ENCODE measurements at places on chromosomes 5 and 9.
A peak's percentile ranks its signal among the peaks of the same experiment; 100 is the strongest.

DNA sequence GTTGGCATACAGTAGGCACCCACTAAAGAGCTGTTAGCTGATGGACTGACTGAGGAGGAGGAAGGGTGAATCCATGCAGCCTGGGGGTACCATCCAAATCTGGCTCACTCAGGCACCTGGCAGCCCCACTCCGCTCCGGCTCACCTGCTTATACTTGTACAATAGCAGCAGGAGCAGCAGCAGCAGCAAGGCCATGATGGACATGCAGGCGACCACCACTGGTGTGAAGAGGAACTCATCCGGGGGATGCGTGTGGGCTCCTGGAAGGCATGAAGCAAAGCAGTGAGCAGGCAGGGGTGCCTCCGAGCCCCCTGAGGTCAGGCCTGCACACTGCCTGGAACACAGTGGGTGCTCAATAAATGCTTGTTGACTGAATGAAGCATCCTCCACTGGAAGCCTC, 18.3 kb downstream of the CSF1R start:
- DNase-seq: no peak

DNA sequence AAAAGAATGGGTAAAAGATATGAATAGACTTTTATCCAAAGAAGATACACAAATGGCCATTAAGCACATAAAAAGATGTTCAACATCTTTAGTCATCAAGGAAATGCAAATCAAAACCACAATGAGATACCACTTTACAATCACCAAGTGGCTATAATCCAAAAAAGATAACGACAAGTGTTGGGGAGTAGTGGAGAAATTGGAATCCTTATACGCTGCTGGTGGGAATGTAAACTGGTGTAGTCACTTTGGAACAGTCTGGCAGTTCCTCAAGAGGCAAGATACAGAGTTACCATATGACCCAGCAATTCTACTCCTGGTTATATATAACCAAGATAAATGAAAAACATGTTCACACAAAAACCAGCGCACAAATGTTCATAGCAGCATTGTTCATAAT, 234.9 kb downstream of the SPATA31D1 start:
- DNase-seq: no peak

- no peak for DNase-seq
Measured at GRCh38 chr9:37925786-37926736, 22.1 kb upstream of the SLC25A51 start.

DNA sequence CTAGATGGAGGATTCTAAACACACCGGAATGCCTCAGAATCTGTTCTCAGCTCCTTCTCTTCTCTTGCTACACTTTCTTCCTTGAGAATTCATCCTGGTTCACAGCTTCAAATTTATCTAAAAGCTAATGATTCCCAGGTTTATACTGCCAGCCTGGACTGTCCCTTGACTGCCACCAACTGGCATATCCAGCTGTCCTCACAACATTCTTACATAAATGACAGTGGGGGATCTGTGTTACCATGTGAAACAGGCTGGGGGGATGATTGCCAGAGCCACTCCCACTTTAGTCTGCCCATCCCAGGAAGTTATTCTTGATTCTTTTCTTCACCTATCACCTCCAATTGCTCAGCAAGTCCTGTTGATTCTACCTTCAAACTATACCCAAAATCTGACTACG, 27.2 kb upstream of the ZFR start:
- DNase-seq: no peak

- no peak for DNase-seq
Measured at GRCh38 chr9:111106202-111106601, 67.9 kb upstream of the LPAR1 start.

- DNase-seq: no peak
Measured at GRCh38 chr9:5778805-5779204, 54.1 kb downstream of the ERMP1 start.

DNA sequence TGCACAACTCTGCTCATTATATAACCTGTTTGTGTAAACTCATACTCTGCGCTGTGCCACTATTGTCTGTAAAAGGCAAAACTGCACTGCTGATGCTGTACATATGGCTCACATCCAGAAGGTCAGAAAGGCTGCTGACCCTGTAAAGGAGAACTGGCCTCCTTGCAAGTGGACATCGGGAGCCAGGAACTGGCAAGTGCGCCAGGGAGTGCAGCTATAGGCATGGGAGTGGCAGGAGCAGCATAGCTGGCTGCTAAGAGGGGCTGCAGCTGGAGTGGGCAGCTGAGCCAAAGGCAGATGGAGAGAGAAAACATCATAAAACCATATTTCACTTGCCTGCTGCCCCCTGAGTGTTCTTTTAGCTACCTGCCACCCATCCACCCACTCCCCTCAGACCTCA, 2183.4 kb upstream of the ACO1 start:
- no peak for DNase-seq

- DNase-seq: no peak
Measured at GRCh38 chr9:1446671-1447070, 396.5 kb downstream of the DMRT2 start.

GRCh38 chr5:67206929-67207328, 10.3 kb upstream of the CD180 start:
- peak; percentile 57 for DNase-seq

GRCh38 chr9:100597236-100597635, 19.4 kb downstream of the CAVIN4 start:
- DNase-seq: no peak

- DNase-seq: no peak
Measured at GRCh38 chr9:124137009-124137943, 120.5 kb upstream of the NEK6 start.

- no peak for DNase-seq
Measured at GRCh38 chr9:123109540-123110279, 76.2 kb downstream of the GPR21 start.

- DNase-seq: no peak
Measured at GRCh38 chr9:81372628-81373191, 316.6 kb downstream of the TLE1 start.

GRCh38 chr9:13608451-13608850, 329.0 kb upstream of the MPDZ start:
- no peak for DNase-seq

DNA sequence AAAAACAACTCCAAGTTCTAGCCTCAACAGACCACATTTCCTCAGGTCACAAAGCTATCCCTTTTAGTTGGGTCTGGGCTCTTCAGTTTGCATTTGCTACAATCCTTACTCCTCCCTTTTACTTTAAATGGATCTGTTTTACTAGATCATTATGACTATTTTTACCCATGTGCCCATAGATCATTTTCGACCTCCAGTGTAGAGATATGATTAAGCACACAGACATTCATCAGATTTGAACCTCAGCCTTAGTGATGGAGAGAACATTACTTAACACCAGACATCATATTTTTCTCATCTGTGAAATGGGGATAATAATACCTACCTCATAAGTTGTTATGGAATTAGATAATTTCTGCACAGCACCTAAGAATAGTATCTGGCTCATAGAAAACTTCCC, 141.9 kb downstream of the NPR3 start:
- DNase-seq: no peak

- DNase-seq: no peak
Measured at GRCh38 chr9:89885156-89885555, 280.3 kb downstream of the GADD45G start.

- DNase-seq: no peak
Measured at GRCh38 chr5:73591102-73591695, 25.7 kb downstream of the UTP15 start.

GRCh38 chr5:149834246-149834855, 104.2 kb downstream of the PPARGC1B start:
- no peak for DNase-seq

GRCh38 chr5:132479111-132479951, 11.2 kb downstream of the IRF1 start:
- DNase-seq: no peak

DNA sequence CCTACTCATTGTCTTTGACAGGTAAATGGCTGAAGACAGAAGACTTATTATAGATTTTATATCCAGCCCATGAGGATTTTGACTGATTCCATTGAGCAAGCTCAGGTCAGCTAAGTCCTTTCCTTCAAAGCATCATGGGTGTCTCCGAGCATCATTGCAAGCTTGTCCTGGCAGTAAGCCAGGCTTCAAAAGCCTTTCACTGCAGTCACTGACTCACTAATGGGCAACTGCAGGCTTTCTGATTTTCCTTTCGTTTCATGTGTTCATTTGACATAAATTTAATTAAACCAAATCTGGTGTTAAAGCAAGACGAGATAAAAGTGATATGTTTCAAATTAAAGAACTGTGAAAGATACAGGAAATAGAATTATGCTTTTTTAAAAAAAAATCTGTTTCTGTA, 426.2 kb downstream of the ANXA1 start:
- no peak for DNase-seq

DNA sequence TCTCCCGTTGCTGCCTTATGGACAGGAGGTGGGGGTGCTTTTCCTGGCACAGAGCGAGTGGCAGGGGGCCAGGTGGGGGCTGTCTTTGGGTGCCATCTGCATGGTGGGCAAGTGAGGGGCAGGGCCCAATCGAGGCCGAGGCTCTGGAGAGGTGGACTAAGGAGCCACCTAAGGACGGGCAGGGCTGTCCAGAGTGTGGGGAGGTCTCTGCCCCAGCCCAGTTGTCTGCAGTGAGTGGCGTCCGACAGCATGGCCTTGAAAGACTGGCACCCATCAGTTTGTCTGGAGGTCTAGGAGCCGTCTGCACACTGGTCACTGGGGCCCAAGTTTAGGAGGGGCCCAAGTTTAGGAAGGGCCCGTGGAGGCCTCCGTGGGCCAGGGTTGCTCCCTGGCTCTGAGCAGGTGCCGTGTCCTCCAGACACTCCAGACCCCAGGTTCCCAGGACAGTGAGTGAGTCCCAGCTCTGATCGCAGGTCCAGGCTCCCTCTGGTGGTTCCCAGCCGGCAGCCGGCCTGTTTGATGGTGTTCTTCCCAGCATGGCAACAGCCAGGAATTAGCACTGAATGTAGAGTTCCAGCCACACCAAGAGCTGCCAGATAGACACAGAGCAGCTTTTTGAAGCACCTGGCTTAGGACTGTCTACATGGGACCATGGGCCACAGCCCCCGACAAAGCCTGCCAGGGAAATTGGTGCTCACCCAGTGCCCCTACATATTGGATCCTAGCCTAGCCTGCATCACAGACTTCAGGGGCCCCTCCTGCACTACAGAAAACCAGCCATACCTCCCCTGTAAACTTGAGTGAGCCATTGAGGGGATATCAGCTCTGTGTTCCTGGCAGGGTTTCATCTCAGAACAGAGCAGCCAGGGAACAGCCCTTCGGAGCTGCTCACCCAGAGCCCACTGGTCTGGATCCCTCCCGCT, 120.9 kb downstream of the WNK2 start:
- DNase-seq: no peak

DNA sequence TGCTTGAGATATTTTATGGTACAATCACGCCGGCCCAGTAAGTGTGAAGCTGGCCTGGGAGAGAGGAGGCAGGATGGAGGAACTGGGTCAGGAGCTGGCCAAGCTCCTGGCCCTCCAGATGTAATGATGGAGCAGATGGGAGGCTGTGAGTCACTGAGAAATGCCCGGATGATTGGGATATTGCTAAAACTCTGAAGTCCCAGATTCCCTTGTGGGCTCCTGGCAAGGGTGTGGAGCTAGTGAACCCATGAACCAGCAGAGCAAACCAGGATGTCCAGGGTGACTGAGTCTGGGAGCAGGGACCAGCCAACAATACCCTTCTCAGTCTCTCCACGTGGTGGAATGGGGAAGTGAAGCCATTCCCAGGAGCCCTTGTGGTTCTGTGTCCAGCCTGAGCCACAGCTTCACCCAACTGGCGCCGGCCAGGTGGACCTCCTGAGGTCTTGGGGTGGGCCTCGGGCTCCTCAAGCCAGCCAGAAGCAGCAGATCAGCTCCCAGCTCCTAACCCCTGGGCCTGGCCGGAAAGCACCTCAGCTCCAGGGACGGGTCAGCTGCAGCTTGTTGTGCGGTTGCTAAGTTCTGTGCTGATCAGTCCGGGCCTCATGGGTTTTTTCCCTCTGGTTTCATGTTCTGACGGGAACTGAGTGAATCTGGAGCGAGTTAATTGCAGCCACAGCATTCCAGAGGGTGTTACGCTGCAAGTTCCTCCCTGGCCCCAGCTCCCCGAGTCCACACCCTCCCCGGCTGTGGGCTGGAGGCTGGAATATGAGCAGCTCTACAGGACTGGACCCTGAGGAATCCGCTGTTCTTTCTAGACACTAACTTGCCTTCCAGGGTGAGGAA, 37.6 kb downstream of the DUSP1 start:
- DNase-seq: no peak

DNA sequence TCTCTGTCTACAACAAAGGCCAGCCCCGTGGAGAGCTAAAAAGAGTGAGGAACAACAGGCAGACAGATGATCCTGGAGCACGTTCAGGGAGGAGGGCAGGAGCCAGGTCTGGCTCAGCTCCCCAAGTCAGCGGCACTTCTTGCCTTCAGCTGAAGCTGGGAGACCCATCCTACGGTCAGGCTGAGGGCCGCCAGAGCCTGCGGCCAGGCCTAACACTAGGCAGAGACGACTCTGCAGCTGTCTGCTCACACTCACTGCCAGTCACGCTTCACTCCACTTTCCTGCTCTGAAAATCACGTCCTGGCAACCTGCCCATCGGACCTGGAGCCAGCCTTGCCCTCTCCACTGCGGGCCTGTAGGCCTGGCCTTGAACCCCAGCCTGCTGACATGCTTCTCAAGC, 160.9 kb upstream of the LHFPL2 start:
- no peak for DNase-seq

GRCh38 chr9:117490199-117490598, 75.3 kb upstream of the ASTN2 start:
- no peak for DNase-seq

DNA sequence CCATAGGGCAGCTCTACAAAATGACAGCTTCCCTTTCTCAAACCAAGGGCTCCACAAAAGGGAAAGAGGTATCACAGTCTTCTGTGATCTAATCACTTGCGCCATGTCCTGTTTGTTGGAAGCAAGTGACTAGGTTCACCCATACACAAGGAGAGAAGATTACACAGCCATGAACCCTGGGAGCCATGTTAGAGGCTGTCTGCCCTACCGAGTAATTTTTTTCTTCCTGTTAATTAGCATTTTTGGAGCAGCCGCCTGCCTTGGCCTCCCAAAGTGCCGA, 33.2 kb upstream of the GOLPH3 start:
- no peak for DNase-seq

DNA sequence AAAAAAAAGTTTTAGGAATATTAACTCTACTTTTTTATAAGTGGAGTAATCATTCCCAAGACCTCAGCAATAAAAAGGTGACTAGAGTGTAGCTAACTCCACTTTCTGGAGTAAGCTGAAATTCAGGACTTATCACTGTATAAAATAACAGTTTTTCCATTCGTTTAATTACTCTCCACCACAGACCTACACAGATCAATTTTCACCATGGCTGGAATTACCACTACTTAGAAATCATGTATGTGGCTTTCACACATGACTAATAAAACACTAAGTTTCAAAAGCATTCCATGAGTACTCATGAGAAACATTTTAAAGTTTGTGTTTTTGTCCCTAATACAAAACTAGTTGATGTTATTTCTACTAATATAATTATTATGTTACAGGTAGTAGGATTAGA, 9.9 kb downstream of the PLPP1 start:
- no peak for DNase-seq
